ENCODE measurements at places on chromosomes 12 and 14.
A peak's percentile ranks its signal among the peaks of the same experiment; 100 is the strongest.

DNA sequence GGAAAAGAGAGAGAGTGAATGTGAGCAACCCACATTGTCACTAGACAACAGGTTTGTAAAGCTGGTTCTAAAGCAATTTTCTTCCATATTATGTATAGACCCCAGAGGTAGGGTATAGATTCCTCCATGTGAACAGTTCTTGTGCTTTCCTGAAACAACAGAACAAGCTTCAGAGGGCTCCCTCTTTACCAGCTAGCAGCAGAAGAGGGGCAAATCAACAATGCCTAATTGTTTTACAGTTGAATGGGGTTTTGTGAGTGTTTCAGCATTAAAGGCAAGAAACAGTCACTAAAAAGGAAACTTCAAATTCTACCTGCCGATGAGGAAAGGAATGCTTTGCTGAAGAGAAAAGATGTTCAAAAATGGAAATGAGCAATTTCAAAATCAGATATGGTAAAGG lies 341.2 kb upstream of the KITLG start:
- no peak for DNase-seq

- DNase-seq, result no peak
Observed at GRCh38 chr12:96041181-96041580, 5.8 kb upstream of the LTA4H start.

DNA sequence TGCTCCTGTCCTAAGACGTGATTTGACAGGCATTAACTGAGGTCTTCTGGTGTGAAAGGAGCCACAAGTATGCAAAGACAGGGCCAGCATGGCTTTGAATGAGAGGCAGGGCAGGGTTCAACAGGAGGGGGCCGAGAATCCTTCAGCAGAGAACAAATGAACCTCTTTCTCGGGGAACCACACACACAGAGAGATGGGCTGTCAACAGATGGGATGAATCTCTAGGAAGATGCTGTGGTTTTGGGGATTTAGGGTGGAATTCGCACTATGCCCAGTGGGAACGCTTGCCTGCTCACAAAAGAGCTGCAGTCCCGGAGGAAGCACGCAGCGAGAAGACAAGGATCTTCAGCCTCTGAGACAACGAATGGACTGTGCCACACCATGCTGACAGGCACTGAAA lies 513.4 kb downstream of the GLT1D1 start:
- no peak for DNase-seq

- peak; percentile 64 for DNase-seq
Observed at GRCh38 chr14:95361373-95362137, 41.8 kb upstream of the CLMN start.

- DNase-seq, result no peak
Observed at GRCh38 chr12:84058136-84058535, 854.5 kb downstream of the SLC6A15 start.

GRCh38 chr12:49036029-49036428 lies 17.5 kb upstream of the PRKAG1 start:
- DNase-seq, result no peak

- DNase-seq, result no peak
Observed at GRCh38 chr12:105978686-105979085, 160.1 kb downstream of the NUAK1 start.

DNA sequence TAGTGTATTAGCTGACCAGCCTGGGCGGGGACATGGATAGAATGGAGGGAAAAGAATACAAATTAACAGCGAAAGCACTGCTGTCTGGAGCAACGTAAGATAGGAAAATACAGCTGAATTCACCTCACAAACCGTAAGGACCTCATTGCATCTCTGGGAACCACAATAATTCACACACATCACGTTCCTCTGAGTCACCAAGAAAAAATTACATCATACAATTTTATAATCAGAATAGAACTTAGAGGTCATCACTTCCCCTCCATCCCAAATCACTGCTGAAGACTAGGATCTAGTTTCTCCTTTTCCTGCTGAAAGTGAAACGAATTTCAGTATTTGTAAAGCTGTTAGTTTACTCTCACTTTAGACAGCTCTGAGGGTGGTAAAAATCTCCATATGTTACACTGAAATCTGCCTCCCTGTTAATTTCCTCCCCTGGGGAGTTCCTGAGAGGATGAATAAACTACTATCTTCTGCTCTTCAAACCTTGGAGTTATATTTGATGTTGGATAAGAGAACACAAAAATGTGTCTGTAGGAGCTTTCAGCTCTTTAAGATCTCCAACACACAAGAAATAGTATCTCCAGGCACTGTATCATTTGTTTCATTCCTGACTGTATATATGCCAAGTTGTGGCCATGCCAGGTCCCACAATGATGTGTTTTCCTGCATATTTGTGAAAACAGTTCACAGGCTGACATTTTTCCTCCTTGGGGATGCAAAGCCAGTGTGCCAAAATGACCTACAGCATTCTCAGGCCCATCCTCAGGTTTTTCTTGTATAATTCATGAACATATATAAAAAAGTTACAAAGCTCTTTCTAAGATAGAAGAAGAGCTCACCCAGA lies 63.8 kb upstream of the SSTR1 start:
- no peak for DNase-seq

DNA sequence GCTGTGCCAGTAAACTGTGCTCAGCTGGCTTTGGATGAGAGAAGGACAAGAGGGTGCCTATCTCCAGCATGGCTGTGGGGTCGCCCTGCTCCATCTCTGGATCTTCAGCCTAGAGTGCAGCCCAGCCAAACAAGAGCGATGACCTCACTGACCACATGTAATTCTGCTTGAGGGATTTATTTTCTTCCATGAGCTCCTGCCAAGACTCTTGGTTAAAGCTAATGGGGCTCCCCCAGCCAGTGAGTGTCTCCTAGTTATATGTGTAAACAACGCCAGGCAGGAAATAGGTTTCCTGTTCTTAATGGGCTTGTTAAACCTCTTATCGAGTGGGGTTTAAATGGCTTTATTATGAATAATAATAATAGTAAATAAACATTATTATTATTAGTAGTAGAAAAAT lies 397.2 kb downstream of the NRXN3 start:
- no peak for DNase-seq

GRCh38 chr12:98058838-98059237 lies 456.6 kb upstream of the TMPO start:
- DNase-seq, result no peak

GRCh38 chr12:53860426-53861345 lies 77.9 kb upstream of the HOXC13 start:
- DNase-seq, result no peak

DNA sequence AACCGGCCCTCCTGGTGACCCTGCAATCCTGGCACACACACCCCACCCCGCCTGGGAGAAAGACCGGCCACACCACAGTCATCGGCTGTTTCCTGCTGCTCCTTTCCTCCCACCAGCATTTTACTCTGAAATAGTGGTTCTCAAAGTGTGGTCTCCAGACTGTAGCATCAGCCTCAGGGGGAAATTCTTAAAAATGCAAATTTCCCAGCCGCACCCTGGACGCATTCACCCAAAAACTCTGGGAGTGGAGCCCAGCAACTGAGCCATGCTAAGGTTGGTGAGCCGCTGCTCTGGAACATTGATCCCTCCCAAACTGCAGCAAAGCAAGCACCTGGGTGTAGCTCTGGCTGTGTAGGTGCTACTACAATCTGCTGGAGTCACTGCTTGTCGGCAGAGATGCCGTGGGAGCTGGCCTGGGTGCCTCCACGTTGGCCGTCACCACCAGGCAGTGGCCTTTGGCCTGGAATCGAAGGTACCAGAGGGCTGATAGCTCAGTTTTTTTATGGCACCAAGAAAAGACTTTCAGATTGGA lies 38.4 kb upstream of the BCL2L14 start:
- DNase-seq, result peak; percentile 22

GRCh38 chr12:69099201-69099837 lies 140.1 kb upstream of the CPSF6 start:
- peak; percentile 21 for DNase-seq

All from stimulated activated CD4-positive, alpha-beta T cell treated with anti-CD3 and anti-CD28 coated beads, Interleukin-15, amount 100 ng/mL, for 24 hours (primary cell).